Neural crest cell (in vitro differentiated cells): ENCODE measurements at places on chromosomes 7 and 10. TPM values are rescaled to one million over a fixed set of nuclear protein-coding genes. Genes with fewer than 3 reads are reported as not detected.

NDUFB8 gene
- 200 and 235 TPM in 2 replicates for total RNA-seq

LRWD1 gene
- 36.7 and 43.2 TPM in 2 replicates for total RNA-seq

FAS gene
- 2.2 and 2.3 TPM in 2 replicates for total RNA-seq

IKZF1 gene
- total RNA-seq, result 5.9 and 8.5 TPM in 2 replicates

AKR1C8 gene
- total RNA-seq, result not detected in 2 replicates

EPO gene
- 0.23 and 0.30 TPM in 2 replicates for total RNA-seq

DNA sequence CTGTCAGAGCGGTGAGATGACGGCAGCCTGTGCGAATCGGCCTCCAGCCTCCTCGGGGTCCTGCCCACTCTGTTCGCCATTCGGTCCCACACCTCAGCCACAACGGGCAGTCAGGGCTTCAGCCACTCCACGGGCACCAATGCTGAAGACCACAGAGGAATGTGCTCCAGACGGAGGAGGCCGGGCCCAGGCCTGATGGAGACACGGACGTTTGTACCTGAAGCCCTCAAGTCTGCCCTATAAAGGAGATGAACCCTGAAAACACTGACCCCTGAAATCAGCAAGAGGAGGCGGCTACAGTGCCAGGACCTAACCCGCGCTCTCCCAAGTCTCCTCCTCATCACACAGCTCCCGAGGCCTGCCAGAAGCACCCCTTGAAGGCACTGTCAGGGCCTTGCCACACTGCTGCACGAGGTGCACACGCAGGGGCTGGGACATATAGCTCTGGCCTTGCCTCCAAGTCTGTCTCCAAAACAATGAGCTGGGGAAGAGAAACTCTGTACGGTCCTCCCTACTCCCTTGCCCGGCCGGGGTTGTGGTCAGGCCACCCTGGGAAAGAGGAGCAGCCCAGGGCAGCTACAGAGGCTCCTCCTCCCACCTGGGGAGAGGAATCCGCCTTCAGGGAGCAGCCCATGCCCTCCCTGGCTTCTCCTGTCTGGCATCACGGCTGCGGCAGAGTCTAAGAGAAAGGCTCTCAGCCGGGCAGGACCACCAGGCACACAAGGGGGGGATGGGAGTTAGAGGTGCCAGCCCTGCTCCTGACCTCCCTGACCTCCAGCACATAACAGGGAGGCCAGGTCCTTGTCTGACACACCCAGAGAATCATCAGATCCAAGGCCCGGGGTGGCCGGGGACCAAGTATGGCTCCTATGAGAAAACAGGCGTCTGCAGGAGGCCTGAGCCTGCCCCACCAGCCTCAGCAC, 310.1 kb downstream of the PTPRN2 start:
- H3K27me3 ChIP-seq, result no peaks in the 10 kb centered on the region
- DNase-seq, result no peak

- H3K27me3 ChIP-seq, result no peaks in the 10 kb centered on the region
- H3K36me3 ChIP-seq, result peaks cover 6% of the 10 kb centered on the region
- H3K4me3 ChIP-seq, result no peak overlapping the region
- DNase-seq, result no peak
These were observed 650.9 kb upstream of the GALNT17 start for GRCh38 chr7:70480927-70481569.

- H3K27me3 ChIP-seq, result peaks cover 27% of the 10 kb centered on the region
- no peak for DNase-seq
- H3K36me3 ChIP-seq, result no peaks in the 10 kb centered on the region
- H3K4me1 ChIP-seq, result peaks cover 26% of the 10 kb centered on the region
These were observed 612 bp downstream of the KCP start for GRCh38 chr7:128909625-128910568.

DNA sequence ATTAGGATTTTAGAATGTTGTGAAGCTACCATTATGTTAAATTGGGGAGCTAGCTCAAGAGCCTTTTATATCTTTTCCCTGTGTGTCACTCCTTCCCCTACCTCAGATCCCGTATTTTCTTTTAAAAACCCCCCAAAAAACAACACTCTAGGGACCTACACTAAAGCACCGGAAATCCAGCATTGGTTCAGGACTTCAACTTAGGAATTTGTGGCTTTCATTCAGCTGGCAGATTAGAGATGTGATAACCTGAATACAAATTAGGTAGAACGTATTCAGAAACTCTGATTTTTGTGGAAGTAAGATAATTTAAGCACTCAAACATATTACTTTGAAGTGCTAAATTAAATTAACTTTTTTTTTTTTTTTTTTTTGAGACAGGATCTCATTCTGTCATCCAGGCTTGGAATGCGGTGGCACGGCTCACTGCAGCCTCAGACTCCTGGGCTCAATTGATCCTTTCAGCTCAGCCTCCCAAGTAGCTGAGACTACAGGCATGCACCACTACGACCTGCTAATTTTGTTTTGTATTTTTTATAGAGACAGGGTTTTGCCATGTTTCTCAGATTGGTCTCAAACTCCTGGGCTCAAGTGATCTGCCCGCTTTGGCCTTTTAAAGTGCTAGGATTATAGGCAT, 6.8 kb downstream of the TBC1D12 start:
- no peak overlapping the region for H3K27ac ChIP-seq
- H3K4me3 ChIP-seq, result no peak overlapping the region
- H3K4me1 ChIP-seq, result peaks cover 16% of the 10 kb centered on the region
- no peaks in the 10 kb centered on the region for H3K27me3 ChIP-seq

GRCh38 chr7:140989068-140989467, 25.7 kb downstream of the MRPS33 start:
- no peaks in the 10 kb centered on the region for H3K27me3 ChIP-seq
- no peaks in the 10 kb centered on the region for H3K36me3 ChIP-seq
- no peak overlapping the region for H3K4me3 ChIP-seq
- DNase-seq, result no peak

DNA sequence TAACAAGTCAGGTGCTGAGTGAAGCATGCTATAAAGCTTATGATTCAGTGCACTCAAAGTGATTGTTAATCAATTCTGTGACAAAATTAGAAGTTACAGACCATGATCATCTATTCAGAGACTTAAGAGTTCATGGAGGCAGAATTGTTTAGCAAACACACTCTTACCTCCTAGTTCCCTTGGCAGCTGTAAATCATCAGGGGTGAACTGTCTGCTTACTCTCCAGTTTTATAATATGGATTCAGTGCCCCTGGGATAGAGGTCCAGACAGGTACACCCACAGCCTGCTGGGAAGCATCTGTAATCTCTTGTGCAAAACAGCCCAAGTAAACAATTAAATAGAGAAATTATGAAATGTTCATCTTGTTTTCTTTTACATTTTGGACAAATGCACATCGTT, 835.0 kb upstream of the COBL start:
- H3K4me1 ChIP-seq, result no peaks in the 10 kb centered on the region
- no peaks in the 10 kb centered on the region for H3K36me3 ChIP-seq
- DNase-seq, result no peak

DNA sequence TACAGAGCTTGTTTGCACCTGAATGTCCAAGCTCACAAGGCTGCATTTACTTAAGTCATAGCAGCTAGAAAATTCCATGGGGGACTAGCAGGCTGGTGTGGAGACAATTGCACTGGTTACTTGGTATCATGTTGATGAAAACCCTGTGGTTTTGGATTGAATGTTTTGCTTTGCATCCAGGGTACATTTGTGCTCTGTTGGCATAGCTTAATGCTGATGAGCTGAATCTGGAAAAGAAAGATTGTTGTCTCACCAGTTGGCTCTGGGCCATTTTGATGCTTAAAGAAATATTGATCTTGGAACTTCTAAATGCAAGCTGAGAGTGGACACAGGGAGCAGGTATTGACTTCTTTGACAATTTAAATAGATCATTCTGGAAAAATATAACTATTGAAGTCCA, 122.5 kb upstream of the MBL2 start:
- no peaks in the 10 kb centered on the region for H3K4me1 ChIP-seq
- H3K27ac ChIP-seq, result no peak overlapping the region
- H3K27me3 ChIP-seq, result no peaks in the 10 kb centered on the region
- no peak overlapping the region for H3K4me3 ChIP-seq

- no peak for DNase-seq
- H3K4me3 ChIP-seq, result no peak overlapping the region
- no peak overlapping the region for H3K27ac ChIP-seq
These were observed 78.3 kb downstream of the SLC25A40 start for GRCh38 chr7:87797798-87798403.

DNA sequence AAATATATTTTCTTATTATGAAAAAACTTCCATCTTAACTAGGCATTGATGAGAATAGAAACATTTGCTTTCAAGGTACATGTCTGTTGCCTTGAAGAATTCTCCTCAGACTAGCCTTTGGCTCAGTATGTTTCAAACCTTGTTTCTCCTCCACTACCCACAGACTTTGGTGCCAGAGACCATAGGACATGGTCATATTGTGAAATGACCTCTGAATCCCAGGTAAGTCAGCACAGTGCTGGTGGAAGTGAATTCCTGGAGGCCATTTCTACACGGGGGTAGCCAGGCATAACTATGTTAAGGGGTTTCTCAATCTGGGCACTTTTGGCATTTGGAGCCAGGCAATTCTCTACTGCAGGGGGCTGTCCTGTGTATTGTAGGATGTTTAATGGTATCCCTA, 112.3 kb upstream of the FAM133B start:
- H3K4me3 ChIP-seq, result no peak overlapping the region
- DNase-seq, result no peak
- no peaks in the 10 kb centered on the region for H3K27me3 ChIP-seq
- H3K36me3 ChIP-seq, result peaks cover 8% of the 10 kb centered on the region
- no peak overlapping the region for H3K27ac ChIP-seq
- H3K4me1 ChIP-seq, result peaks cover 54% of the 10 kb centered on the region

- H3K36me3 ChIP-seq, result no peaks in the 10 kb centered on the region
- H3K27me3 ChIP-seq, result no peaks in the 10 kb centered on the region
- no peak overlapping the region for H3K27ac ChIP-seq
- H3K4me1 ChIP-seq, result peaks cover 11% of the 10 kb centered on the region
- no peak for DNase-seq
- H3K4me3 ChIP-seq, result no peak overlapping the region
These were observed 293.6 kb downstream of the CSTF2T start for GRCh38 chr10:51405580-51406351.

- no peaks in the 10 kb centered on the region for H3K27me3 ChIP-seq
- peaks cover 41% of the 10 kb centered on the region for H3K4me1 ChIP-seq
- no peak overlapping the region for H3K4me3 ChIP-seq
- no peak for DNase-seq
These were observed 164.8 kb downstream of the C7orf25 start for GRCh38 chr7:42747044-42747443.

GRCh38 chr10:71213761-71214440, 1.5 kb downstream of the UNC5B start:
- DNase-seq, result no peak
- peak overlapping the region; percentile 89 for H3K4me3 ChIP-seq
- no peaks in the 10 kb centered on the region for H3K36me3 ChIP-seq
- H3K27me3 ChIP-seq, result peaks cover 92% of the 10 kb centered on the region
- H3K27ac ChIP-seq, result no peak overlapping the region
- peaks cover 36% of the 10 kb centered on the region for H3K4me1 ChIP-seq

GRCh38 chr7:111730476-111731300, 168.4 kb upstream of the IMMP2L start:
- no peak overlapping the region for H3K4me3 ChIP-seq
- no peaks in the 10 kb centered on the region for H3K36me3 ChIP-seq
- no peak overlapping the region for H3K27ac ChIP-seq
